ENCODE measurements at places on chromosomes 3 and 15.

GRCh38 chr15:80660119-80660518 is 35.0 kb upstream of the ABHD17C start:
- DNase-seq, result no peak

GRCh38 chr3:193080821-193081365 is 160.1 kb upstream of the PLAAT1 start:
- DNase-seq, result no peak

DNA sequence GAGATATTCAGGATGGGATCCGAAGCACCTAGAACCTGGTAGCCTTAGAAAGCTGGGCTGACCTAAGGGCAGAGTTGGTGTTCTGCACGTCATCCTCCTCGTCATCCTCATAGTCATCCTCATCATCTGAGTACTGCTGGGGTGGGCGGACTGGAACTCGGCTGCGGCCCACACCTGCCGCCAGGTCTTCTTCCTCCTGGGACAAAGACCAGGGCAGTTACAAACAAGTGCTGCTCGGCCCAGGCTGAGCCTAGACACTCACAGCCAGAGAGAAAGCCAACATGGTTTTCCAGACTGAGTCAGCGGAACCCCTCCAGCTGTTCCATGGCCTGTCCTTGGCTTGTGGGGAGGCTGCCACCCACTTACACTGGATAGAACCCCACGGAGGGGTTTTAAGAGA is 40.5 kb downstream of the SEMA3G start:
- DNase-seq, result no peak

- DNase-seq, result no peak
These were observed 4.6 kb downstream of the ACSBG1 start for GRCh38 chr15:78229431-78230406.

DNA sequence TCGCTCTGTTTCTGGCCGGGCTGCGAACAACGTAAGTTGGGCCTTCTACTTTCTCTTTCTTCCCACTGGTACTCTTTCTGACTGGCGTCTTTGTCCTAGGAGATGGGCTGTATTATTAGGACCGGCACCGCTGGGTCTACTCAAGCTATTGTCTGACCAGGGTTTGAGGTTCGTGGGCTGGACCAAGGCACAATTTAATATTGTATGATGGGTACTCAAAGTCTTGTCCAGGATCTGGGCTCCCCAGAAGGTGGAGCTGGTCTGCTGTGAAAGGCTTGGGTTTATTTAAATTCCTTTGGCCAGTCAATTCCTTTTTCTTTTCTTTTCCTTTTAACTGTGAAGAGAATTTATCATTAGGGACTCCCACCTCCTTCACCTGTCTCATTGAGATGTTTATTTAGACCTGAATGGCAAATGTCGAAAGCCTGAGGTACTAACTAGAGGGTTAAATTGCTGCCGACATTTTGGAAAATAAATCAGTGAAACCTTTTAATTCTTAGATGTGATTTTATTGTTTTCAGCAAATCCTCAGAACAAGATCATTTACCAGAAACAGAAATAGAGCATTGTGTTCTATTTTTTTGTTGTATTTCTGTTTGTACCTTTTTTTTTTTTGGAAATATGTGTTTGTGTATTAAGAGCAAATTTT is 410 bp downstream of the LRRC49 start:
- DNase-seq, result no peak

DNA sequence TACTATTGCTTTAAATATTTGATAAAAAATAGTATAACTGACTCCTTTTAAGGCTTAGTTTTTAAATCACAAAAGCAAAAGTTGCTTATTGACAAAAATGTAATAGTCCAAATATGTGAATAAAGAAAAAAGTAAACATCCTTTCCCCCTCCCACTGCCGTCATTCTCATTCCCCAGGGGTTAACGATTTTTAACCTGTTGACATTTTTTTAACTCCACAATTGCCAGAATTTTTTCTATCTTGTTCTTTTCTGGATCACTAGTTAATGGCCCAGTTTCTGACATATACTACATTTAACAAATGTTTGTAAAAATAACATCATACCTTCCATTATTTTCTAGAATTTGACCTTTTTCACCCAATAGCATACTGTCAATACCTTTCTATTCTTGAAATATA is 60.6 kb upstream of the TCF12 start:
- DNase-seq, result no peak

DNA sequence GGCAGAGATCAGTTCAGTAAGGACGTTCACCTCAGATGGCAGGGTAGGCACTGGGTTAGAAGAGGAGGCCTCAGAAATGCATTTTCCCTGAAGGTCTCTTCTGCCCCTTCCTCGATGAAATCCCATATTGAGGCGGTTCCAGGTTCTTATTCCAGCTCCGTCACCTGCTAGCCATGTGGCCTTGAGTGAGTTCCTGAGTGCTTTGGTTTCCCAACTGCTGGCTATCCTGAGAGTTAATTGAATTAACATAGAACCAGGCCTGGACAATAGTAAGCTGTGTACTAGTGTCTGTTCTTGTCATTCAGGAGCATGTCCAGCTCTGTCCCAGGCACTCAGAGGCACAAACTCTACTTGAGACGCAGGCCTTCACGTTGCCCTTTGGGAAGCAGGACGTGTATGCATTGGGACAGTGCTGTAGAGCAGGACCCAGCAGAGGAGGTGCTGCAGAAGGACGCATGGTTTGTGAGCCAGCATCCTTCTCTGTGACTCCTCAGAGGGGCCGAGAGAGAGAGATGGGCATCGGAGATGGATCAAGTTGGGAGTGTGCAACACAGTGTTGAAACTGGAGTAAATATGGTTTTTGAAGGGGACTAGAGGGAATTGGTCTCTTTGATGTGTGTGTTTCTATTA is 114.2 kb downstream of the ASB7 start:
- no peak for DNase-seq

DNA sequence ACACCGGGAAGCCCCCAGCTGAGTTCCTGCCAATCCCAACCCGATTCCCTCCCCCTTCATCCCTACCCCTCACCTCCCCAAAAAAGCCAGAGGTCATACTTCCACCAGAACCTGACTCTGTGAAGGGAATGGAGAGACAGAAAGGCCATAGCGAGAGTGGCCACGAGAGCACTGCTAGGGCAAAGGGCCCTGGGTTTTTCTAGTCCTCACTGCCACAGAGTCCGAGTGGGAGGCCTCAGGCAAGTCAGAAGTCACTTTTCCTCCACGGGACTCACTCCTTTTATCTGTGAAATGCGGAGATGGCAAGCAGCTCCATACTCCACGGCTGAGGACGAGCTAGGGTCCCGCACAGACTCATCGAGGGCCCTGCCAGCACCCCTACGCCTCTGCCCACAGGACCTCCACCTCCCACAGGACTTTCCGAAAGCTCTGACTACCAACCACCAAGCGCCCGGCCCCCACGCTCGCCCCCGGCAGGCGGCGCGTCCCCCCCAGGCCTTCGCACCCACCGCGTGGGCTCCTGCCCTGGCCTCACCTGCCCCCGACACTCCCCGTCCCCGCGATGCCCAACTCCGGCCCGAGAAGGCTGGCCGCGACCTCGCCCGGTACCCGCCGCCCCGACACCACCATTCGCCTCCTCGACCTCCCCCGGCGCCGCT is 792 bp downstream of the ATP13A3 start:
- DNase-seq, result peak; percentile 63

- DNase-seq, result no peak
These were observed 44.6 kb downstream of the ROBO2 start for GRCh38 chr3:77084511-77084910.

DNA sequence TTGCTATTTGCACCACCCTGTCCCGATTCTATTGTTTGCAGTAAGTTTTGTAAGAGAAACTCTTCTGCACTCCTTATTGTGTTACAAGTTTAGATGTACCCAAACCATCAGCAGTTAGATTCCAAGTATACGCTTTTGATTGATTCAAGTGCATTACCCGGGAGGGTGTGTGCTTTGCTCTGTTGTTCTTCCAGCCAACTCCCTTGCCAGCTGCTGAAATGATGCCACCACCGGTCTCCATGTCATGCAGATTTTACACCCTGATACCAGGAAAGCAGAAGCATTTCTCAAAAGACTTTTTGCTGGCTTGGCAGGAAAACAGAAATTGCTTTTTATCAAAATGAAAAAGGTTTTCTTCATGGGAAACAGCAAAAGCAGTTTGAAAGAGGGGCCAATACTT is 1006.6 kb upstream of the CFAP20DC start:
- no peak for DNase-seq

- DNase-seq, result no peak
These were observed 11.6 kb upstream of the CSPG5 start for GRCh38 chr3:47590216-47590615.

GRCh38 chr3:150451329-150452048 is 43.4 kb downstream of the TSC22D2 start:
- no peak for DNase-seq

DNA sequence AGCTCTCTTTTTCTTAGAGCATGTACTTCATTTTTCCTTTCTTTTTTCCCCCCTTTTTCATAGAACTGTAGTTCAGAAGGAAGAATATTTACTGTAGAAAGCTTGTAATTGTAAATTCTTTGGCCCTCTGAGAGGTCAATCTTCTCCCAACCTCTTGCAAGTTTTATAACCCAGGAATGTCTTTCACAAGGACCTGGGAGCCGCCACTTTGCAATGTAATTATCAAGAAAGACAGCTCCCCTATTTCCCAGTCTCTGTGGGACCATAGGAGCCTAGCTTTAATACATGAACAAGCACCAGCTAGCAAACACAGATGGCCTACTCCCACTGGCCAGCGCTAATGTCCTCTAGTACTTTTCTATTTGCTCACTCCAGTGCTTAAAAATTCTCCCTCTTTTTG is 51.4 kb downstream of the NFKBIZ start:
- no peak for DNase-seq

GRCh38 chr3:150790629-150791028 is 27.7 kb upstream of the SIAH2 start:
- DNase-seq, result no peak

DNA sequence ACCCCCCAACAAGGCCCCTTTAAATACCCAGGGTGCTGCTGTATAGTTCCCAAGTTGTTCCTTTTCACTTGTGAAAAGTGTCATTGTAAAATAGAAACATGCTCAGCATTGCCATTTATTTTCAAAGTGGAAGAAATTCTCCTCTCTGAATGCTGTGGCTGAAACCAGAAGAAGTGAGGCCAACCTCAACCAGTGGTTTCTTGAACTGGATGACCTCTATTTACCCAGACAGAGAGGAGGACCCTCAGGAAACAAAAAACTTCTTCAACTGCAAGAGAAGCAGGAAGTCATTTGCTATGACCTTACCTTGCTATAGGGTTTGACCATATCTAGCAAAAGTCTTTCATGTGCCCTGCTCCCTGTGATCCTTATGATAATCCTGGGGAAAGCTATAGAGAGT is 209.7 kb upstream of the RARB start:
- DNase-seq, result no peak

GRCh38 chr3:170529346-170529745 is 56.5 kb downstream of the SLC7A14 start:
- no peak for DNase-seq

GRCh38 chr3:161991901-161992540 is 495.4 kb downstream of the OTOL1 start:
- DNase-seq, result no peak

GRCh38 chr3:74621581-74621980 is 7.1 kb upstream of the CNTN3 start:
- DNase-seq, result no peak
